ENCODE measurements at places on chromosomes 11 and 22.

GRCh38 chr22:39205344-39206021, 39.3 kb downstream of the PDGFB start:
- DNase-seq = peak; percentile 32

DNA sequence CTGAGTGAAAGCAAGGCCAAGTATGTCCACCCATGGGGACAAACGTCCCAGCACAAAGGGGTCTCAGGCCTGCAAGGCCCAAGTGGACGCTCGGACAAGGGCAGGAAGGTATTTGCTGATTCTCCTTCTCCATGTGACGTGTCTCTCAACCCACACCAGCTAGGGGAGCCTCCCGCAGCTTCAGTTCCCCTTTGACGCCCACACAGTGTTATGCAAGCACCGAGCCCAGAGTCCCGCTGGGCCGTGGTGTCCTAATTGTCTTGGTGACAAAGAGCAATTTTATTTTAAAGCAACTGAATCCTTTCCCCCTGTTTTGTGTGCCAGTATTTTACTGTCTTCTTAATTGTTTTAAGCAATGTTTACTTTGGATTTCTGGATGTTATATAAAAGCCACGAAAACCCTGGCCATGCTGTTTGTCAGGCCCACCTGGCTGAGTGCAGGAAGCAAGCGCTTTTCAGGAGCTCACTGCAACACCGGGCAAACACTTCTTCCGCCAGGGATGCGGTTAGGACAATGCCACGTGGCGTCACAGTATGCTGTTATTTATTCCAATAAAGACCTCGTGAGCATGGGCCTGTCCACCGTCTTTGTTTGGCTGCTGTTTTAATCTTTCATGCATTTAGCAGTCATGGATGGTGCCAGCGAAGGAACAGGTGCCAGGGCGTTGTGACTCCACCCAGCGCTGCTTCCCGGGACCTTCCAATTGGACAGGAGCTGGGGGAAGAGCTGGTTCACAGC, 8.2 kb upstream of the PARVG start:
- no peak for DNase-seq

DNA sequence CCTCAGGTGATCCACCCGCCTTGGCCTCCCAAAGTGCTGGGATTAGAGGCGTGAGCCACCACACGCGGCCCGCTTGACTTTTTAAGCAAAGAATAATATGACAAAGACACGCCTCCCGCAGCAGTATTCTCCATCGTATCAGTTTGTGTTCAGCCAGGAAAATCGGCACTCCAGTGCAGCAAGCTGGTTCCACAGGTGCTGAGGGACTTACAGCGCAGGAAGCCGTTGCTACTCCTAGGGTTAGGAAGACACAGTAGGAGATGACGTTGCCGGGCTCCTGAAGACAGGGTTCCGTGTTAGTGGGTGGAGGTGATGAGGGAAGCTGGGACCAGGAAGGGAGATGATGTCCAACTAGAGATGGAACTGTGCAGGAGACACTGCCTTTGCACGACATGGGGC, 65.8 kb upstream of the CECR2 start:
- DNase-seq = no peak

DNA sequence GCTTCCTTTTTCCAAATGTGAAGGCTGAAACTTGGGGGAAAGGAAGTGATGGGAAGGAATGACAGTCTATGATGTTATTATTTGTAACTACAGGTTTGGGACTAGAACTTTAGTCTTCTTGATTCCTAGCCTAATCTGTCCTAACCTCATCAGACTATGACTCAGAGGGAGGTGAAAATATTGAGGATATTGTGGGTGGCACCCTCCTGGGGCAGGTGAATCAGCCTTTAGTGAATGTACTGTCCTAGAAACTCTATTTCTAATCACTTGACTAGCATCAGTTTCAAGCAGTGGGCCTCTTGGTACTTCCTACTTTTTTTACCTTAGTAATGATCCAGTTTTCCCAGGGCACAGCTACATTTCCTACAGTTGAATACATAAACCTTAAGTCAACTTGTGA, 829.0 kb upstream of the API5 start:
- DNase-seq = no peak

DNA sequence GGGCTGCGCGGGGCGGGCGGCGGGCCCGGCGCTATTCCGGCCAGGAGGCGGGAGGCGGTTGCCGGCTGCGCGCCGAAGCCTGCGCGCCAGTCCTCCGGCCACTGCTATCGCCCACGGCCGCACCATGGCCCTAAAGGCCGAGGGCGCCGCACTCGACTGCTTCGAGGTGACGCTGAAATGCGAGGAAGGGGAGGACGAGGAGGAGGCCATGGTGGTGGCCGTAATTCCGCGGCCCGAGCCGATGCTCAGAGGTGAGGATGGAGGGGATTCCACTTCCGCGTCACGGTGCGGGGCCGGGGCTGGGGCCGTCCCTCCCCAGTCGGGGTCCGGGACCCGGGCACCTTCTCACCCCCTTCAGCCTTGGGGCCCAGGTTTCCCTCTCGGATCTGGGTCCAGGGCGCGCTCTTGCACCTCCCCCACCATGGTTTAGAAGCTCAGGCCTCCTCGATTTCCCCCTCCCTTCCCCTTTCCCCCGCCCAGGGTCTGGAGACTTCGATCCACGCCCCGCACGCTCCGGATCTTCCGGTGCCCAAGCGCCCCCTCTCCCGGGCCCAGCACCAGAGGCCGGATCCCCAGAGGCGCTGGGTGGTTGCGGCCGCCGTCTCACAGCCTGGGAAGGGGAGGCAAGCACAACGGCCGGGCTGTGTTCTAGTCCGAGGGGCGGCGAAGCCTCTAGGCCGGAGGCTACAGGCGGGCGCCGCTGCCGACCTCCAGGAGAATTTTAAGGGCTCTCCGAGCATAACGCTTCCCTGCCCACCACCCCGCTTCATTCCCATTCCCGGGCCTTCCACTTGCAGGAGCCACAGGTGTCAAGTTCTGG, 517 bp downstream of the SPINDOC start:
- no peak for DNase-seq

DNA sequence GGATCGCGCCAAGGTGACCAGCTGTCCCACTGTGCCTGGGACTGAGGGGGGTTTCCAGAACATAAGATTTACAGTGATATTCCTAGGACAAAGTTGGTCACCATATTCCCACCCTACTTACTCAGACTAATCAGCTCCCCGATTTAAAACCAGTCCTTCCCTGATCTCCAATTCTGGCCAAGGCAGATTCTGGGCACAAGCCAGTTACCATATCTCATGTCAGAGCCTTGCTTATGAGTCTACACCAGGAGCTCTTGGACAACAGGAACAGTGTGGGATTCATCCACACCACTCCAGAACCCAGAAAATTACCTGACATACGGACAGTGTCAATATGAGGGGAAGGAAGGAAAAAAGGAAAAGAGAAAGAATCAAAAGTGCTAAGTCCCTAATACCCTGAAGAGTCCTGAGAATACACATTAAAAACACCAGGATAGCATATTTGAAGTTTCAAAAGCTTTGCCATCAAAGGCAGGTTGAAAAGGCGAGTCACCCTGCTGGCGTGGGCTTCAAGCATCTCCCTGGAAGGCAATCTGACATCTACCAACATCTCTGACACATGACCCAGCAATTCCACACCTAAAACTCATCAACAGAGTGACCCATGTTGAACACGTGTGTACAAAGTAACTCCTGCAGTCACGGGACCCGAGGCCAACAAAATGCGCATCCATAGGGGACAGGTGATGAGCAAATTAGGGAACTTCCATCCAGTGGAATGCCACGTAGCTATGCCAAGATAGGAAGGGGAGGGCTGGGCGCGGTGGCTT, 8.0 kb upstream of the IL2RB start:
- DNase-seq = no peak

GRCh38 chr11:20197881-20198280, 37.6 kb upstream of the DBX1 start:
- no peak for DNase-seq

DNA sequence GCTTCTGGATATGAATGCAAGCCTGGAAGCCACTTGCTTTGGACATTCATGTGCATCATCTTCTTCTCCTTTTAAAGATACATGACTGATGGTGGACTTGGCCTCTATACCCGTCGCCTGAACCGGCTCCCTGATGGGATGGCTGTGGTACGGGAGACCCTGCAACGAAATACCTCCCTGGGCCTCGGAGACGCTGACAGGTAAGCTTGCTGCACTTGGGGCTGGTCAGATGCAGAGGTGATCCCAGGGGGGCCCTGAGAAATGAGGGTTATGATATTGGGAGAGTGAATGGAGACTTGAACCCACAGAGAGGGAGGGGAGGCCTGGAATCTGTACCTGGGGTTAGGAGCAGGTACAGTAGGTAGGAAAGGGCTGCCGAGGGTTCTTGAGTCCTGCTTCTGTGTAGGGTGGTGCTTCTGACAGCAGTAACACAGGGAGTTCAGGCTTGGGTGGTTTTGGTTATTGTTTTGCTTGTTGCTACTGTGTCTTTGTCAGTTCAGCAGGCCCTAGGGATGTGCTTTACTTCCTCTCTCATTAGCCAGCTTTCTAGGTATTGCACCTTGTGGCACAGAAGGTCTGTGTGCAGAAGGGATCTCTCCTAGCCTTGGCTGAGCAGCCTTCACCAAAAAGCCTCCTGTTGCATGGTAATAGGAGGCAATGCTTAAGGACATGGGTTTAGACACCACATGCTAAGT, 176.1 kb downstream of the DBX1 start:
- DNase-seq = no peak

DNA sequence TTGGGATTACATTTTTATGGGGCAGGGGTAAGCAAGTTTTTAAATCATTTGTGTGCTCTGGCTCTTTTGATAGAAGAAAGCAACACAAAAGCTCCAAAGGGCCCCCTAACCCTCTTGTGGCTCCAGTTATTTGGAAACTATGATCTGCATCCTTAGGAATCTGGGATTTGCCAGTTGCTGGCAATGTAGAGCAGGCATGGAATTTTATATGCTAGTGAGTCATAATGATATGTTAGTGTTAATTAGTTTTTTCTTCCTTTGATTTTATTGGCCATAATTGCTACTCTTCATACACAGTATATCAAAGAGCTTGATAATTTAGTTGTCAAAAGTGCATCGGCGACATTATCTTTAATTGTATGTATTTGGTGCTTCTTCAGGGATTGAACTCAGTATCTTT, 10.1 kb downstream of the RAG1 start:
- DNase-seq = no peak

GRCh38 chr22:25021976-25022711, 69.6 kb downstream of the KIAA1671 start:
- DNase-seq = no peak

DNA sequence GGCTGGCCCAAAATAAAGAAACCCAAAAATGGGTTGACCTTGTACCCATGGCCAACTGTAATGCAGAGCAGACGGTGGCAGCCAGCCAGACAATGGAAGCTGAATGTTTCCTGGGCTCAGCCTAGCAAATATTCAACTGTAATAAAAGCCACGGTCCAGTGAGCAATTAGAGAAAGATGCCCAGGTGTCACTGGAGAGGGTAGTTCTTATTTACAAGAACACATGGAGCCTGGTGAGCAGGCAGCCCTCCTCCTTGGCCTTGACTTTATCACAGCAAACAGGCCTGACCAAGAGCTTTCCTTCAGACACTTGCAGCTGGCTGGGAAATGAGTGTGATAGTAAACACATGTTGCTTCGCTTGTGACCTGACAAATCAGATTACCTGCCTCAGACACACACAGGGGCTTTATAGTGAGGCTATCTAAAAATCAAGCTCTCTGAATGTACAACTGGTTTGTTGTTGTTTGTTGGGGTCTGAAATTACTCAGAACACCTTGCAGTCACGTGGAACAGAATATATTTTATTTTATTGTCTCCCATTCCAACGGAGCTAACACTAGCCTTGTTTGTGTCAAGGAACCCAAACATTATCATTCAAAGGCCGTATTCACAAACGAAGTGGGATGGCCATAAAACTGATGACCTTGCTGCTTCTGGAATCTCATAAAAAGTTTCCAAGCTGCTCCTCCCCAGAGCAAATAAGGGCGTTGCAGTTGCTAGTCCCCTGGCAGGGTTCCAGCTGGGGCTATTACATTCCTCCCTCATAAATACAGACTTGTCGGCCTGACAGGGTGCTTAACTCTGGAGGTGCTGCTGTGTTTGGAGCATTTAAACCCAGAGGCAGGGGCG, 161.1 kb downstream of the BBOX1 start:
- no peak for DNase-seq

DNA sequence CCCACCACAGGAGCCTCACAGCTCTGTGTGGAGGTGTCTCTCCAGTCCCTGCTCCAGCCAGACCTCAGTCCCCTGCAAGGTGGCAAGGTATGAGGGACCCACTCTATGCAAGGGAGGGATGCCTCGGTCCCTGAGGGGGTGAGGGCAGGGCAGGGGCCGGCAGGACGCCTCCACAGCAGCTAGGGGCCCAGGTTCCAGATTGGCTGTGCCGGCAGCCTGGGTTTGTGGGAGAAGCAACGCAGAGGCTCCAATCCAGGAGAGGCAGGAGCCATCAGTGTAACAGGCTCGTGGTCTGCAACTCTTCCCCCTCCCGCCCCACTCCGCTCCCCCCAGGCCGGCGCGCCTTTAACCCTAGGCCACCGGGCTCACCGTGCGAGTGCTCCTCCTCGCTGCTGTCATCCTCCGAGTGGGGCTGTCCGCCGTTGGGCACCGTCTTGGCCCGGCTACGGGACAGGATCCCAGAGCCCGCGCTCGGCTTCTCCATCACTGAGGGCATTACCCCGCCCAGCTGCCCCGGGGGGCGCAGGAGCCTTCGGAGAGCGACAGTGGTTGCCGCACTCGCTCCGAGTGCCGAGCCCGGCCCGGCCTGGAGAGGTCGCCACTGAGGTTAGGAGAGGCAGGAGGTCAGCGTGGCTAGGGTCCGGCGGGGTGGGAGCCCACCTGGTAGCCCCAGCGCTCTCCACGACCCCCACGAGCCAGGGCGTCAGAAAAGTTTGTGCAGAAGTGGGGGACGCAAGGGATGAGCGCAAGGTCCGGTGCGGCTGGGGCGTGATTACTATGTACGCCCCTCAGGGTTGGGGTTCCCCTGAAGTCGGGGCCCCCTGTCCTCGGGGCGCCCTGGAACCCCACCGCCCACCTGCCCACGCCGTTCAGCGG, 765 bp downstream of the RCOR2 start:
- no peak for DNase-seq

DNA sequence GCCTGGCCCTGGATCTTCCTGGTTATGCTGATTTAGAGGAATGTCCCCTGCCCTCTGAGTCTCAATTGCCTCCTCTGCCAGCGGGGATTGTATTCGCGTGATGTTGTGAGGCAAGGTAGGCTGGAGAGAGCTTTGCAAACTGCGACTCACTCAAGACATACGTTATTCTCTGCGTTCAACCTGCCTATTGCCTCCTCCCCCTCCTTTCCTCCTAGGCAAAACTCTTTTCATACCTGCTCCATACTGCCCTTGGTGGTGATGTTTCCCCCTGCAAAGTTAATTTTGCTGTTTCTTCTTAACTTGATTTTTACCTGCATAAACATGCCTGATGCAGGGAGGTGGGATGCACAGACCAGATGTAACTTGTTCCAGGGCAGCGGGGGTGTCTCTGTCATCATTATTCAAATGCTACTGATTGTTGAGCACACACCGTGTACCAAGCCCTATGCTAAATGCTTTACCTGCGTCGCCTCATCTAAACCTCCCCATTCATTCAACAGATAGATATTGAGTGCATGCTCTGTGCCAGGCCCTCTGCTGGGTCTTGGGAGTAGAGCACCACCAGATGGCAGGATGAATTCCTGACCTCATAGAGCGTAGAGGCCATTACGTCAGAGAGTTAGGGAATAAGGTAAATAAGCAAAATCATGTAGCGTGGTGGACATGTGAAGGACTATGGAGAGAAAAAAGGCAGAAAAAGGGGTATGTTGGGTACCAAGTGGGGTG, 29.0 kb downstream of the SGSM1 start:
- no peak for DNase-seq
